Smooth muscle cell of trachea (primary cell): ENCODE measurements at places on chromosomes 2 and 18. TPM values are rescaled to one million over a fixed set of nuclear protein-coding genes. Genes with fewer than 3 reads are reported as not detected.

Gene TRABD2A
- total RNA-seq, result 13.8 and 17.5 TPM in 2 replicates

Gene NEU2
- total RNA-seq, result not detected in 2 replicates

Gene KIF3C
- 11.3 and 13.6 TPM in 2 replicates for total RNA-seq

Gene CYP1B1
- total RNA-seq, result 31.1 and 184 TPM in 2 replicates

Gene PARD3B
- total RNA-seq, result 15.7 and 23.5 TPM in 2 replicates
